Stimulated activated CD4-positive, alpha-beta T cell treated with anti-CD3 and anti-CD28 coated beads, TNF-alpha, amount 100 ng/mL, for 4 hours (primary cell): ENCODE measurements at places on chromosomes 5 and 9.

DNA sequence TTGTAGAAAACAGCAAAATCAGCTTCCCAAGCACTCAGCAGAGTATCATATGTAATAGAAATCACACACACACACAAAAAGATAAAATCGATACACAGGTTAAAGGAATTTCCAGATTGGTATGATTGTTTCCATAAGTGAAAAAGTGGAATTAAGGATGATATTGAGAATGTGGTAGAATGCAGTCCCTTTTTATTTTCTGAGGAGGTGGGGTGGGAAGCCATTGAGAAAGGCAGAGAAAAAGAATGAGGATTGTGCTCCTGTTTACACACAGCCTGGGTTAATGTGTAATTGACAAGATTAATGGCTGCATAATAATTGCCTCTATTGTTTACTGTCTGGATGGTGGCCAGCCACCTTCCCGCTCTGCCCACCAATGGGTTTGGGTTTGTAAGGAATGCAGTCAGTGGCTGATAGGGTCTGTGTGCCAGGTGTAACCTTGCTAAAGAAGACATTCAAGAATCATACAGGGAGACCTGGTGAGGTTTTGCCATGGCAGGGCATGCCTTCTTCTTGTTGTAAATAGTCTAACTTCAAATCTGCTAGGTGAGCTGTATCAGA, 177.2 kb upstream of the MAP3K1 start:
- no peak for DNase-seq

GRCh38 chr5:100901821-100902341, 1.2 kb downstream of the ST8SIA4 start:
- peak; percentile 57 for DNase-seq

DNA sequence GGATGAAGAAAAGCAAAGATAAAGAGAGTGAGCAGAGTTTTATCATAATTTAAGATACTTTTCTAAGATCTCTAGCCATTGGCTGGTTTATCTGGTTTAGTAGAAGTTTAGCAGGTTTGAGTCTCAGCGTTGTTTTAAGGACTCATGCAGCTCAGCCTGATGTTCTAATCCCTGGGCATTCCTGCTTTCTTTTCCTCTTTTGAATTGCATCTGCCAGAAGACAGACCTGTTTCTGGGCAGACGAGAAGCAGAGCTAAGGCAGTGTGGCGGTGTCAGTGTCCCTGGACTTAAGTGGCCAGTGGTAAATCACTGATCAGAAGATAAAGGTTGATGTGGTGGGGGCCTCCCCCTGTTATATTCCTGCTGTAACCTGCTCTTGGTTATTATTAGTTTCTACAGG, 138.6 kb downstream of the ADCY2 start:
- no peak for DNase-seq

DNA sequence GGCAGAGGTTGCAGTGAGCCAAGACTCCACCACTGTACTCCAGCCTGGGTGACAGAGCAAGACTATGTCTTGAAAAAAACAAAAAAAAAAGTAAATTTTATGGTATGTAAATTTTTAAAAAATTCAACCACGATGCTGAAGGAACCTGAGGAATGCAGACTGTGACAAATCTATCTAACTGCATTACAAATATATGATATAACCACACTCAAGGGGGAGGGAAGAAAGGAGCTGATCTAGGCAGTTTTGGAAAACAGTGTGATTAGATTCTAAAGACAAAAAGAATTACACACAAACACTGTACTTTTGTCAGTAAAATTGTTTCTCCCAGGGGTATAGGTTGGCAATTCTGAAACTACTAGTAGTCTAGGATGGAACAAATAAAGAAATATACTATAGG, 17.0 kb downstream of the LARS1 start:
- no peak for DNase-seq

- DNase-seq, result no peak
Measured at GRCh38 chr9:78620764-78621163, 323.8 kb downstream of the PSAT1 start.

DNA sequence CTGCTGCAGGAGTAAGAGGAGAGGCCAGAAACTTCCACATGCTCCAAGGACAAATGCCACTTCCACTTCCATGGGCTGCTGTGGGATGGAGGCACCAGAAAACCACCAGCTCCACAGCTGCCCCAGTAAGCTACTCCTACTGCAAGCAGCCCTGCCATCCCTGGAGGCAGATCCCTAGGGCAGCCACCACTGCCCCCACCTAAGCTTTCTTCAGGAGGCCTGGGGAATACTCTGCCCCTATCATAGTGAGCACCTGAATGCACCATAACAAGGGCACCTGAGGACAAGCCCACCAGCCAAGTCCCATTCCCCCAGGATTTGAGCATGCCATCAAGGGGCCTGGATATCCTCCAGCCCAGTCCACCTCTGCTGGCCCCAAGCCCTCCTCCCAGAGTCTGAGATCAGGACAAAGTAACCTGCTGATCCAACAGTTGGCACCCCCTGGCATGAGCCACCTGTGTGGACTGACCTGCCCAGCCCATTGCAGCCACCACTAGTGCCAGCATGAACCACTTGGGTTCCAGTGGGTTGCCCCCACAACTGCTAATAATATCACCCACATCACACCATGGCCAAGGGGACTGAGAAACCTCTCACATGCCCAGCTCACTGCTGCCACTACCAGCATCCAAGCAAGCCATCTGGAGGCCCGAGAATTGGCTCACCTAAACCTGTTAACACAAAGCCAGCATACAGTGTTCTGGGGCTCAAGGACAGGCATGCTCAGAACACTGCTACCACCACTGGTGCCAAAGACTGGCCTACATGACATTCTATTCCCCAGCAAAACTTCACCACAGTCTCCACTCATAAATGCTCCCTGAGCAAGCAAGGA, 480.1 kb downstream of the CDH12 start:
- DNase-seq, result no peak

DNA sequence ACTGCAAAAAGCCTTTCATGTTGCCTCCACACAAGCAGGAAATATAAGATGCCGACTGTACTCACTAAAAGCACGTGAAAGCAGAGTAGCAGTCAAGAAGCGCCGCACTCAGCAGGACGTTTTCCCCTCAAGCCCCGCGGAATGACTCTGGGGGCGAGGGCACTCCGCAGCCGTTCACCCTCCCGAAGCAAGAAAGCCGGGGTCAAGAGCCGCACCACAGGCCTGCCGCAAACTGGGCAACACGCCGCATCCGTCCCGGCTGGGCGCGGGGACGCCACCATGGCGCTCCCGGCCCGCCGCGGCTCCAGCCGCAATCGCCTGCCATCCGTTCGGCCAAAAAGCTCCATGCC, 364 bp downstream of the RPS6 start:
- DNase-seq, result no peak

DNA sequence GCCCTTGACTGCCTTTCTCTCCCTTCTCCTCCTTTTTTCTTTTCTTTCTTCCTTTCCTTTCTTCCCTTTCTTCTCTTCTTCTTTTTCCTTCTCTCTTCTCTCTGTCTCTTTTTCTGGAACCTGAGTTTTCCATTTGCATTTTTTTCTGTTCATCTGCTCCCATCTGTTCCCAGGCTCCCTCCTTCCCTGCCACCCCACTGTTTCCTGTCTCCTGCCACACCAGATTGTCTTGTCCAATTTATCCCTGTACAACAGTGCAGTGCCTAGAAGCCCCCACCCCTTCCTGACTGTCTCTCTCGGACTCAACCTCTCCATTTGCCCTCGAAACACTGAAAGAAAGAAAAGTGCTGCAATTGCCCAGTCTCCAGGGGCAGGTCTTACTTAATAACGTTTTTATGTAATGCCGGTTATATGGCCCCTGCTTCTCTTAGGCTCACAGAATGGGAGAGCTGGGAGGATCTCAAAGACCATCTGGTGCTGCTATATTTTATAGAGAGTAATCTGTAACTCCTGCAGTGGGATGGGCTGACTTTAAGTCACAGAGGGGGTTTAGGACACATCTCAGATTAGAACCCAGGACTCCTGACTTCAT, 101.4 kb downstream of the RALGPS1 start:
- no peak for DNase-seq

- DNase-seq, result no peak
Measured at GRCh38 chr9:93114169-93114983, 18.4 kb downstream of the CARD19 start.

DNA sequence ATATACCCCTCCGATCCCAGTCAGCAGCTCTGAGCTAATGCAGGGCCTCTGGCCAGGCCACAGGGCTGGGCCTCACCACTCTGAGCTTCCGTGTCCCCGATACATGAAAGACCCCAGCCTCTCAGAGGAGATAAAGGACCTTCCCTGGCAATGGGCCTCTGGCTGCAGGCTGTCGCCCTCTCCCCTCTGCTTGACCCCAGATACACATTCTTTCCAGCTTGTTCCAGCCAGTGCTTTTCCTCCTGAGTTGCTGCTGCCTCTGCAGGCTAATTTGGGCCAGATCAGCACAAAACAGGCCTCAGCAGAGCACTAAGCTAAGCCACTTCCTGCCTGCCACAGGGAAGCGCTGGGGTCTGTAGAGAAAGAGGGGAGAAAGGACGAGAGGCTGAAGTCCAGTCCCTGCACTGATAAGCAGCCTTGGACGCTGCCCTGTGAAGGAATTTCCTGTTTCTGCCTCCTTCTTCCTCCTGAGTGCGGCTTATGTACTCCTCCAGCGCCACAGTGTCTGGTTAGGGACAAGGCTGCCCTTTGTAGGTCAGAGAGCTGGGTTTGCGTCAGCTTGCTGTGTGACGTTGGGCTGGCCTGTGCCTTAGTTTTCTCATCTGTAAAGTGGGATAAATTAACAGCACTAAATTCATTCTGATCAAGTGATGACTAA, 73.0 kb upstream of the IL17B start:
- no peak for DNase-seq

- no peak for DNase-seq
Measured at GRCh38 chr9:87386490-87387025, 111.1 kb upstream of the DAPK1 start.

- DNase-seq, result no peak
Measured at GRCh38 chr9:5838884-5839571, 6.1 kb upstream of the ERMP1 start.

DNA sequence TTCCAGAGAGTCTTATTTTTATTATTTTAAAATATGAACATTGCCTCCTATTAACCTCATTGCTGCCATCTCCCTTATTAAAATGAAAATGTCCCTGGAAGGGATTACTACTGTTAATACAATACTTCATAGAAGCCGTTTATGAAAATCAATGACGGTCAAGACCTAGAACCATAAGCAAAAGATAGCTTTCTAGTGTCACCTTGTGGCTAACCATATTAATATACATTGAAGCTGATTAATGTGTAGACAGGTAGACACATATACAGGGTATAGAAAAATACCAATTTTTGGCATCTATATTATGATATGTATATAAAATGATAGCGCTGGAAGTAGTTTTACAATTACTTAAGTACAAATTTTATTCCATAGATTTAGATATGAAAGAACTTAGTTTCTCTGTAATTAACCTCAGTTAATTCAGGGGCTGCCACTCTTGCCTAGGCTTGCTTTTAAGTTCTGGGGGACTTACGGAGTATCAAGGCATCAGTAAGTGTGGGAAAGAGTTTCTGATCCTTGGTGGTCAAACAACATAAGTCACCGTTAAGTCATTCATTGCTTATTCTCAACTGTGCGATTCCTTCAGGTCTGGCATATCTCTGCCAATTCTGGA, 2.5 kb upstream of the YTHDC2 start:
- no peak for DNase-seq

DNA sequence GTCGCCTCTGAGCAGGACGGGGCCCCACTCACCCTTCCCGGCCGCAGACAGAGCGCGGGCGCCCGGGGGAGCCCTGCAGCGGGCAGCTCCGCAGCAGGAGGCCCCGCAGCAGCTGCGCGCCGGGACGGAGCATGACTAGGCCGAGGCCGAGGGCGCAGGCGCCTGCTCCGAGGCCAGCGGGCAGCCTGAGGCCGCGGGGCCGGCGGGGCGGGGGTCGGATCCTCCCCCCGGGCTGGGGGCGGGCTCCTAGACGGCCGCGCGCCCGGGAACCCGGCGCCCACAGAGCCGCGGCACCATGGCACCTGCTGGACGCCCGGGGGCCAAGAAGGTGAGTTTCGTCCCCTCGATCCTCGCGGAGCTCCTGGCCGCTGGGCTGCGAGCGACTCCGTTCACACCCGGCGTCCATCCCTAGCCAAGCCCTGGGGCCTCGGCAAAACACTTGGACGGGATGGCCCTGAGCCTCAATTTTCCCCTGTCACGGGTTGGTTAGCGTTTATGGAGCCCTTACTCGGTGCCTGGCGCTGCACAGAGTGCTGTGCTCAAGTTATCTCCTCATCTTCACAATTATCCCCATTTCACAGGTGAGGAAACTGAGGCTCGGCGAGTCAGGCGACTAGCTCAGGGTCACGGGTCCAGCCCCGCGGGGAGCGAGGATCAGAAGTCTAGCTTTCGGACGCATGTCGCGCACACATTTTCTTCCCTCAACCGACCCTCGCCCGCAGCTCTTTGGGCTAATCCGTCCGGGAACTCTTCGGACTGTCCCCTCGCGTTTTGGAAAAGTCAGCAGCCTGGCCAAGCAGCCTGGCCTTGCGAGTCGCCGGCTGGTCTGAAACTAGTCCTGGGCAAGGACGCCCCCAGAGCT, at the start of the genes BHMT2 and DMGDH:
BHMT2 (plus strand) TSS at position 280 of the 862 bp plus-strand sequence; CDS start at position 296, 16 bp downstream.
DMGDH (minus strand) TSS at position 187 of the 862 bp plus-strand sequence; CDS start at position 133, 54 bp downstream.
- DNase-seq, result no peak

DNA sequence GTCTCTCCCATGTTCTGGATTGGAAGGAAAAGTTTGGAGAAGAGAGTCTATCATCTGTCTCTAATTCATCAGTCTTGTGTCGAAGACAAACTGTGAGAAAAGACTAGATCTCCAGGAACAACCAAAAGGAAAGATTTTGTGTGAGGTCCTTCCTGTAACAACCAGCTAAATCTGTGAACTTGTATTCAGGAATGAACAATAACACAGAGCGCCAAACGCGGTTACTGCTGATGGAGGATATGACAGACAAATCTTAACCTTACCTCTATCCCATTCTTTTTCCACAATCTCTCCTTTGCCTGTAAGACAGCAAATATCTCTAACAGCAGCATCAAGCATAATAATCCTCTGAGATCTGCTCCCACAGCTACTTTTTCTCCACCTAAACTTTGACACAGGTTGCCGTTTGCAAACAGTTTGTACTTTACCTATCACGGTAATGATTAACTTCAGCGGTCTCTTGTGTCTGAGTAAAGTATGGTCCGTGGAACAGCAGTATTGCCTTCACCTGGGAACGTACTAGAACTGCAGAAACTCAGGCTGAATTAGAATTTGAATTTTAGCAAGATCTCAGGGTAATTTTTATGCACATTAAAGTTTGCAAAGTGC, 387.6 kb downstream of the ELAVL2 start:
- no peak for DNase-seq

DNA sequence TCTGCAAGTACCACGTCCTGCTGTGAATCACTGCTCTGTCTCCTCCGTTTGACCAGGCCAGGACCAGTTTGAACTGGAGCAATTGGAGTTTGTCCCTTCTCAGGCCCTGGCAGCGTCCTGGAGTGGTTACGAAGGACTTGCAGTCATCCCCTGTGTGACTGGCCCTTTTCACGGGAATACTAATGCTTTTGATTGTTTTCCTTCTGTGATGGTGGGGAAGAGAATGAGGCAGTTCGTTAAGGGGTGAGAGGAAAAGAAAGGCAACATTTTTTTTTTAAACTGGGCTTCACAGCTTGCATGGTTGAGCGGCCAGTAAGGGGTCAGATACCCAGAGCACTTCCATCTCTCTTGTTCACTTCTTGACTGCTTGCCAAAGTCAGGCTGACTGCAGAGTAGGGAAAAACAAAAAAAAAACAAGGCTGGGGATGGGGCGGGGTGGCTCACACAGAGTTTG, 153.5 kb upstream of the STK32A start:
- no peak for DNase-seq

- no peak for DNase-seq
Measured at GRCh38 chr5:162654661-162655405, 587.3 kb downstream of the GABRG2 start.

- no peak for DNase-seq
Measured at GRCh38 chr9:128253991-128254346, 21.8 kb downstream of the GOLGA2 start.

- DNase-seq, result no peak
Measured at GRCh38 chr9:18982262-18982620, 50.8 kb downstream of the SAXO1 start.
